ENCODE measurements at places on chromosomes 11 and 22. TPM values are rescaled to one million over a fixed set of nuclear protein-coding genes. Genes with fewer than 3 reads are reported as not detected.

The ZNF202 gene
- polyA plus RNA-seq = 10.7 TPM

The PCF11 gene
- 38.0 TPM for polyA plus RNA-seq

The XKR3 gene
- polyA plus RNA-seq = not detected

The HOATZ gene
- 0.34 TPM for polyA plus RNA-seq

GRCh38 chr11:109785198-109785597, 308.0 kb upstream of the ZC3H12C start:
- DNase-seq = no peak

- peak; percentile 80 for DNase-seq
Measured at GRCh38 chr11:69088676-69089146, 40.0 kb downstream of the TPCN2 start.

All from ovary (tissue), 10 donors.